ENCODE measurements at places on chromosomes 12 and 14.

DNA sequence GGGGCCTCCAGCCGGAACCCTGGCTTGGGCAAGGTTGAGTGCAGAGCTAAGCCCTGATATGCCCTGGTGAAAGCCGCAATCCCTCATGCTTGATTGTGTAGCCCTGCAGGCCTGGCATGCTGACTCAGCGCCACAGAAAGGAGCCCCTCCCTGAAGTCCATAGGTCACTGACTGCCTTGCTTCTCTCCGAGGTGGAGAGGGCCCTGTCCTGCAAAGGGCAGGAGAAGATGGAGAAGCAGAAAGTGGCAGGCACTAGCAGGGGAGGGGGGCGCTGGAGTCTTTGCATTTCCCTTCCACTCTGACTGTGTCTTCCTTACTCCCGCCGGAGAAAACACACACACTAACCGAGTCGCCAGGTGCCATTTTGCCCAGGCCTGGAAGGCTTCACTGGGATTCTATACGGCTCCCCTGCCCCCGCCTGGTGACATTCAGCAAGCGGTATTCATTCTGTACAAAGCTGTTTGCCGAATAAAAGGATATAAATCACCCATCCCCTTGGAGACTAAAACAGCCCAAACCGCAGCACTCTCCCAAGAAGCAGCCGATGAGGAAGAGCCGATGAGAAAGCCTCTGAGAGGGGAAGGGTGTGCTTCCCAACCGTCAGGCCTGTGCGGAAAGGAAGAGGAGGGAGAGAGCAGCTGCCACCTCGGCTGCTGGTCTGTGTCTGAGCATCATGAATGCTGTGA is 69.8 kb downstream of the SLC6A12 start:
- DNase-seq, result peak; percentile 35

GRCh38 chr12:106074361-106074705 is 64.4 kb downstream of the NUAK1 start:
- DNase-seq, result no peak

- no peak for DNase-seq
These were observed 138.5 kb downstream of the KTN1 start for GRCh38 chr14:55718551-55718950.

- DNase-seq, result peak; percentile 51
These were observed 27.4 kb downstream of the SLC41A2 start for GRCh38 chr12:104930388-104931326.

GRCh38 chr14:80902608-80903007 is 38.9 kb downstream of the CEP128 start:
- DNase-seq, result no peak
